ENCODE measurements at places on chromosomes 16 and 17.

GRCh38 chr16:78584991-78585390 lies 485.5 kb downstream of the WWOX start:
- no peak for DNase-seq

DNA sequence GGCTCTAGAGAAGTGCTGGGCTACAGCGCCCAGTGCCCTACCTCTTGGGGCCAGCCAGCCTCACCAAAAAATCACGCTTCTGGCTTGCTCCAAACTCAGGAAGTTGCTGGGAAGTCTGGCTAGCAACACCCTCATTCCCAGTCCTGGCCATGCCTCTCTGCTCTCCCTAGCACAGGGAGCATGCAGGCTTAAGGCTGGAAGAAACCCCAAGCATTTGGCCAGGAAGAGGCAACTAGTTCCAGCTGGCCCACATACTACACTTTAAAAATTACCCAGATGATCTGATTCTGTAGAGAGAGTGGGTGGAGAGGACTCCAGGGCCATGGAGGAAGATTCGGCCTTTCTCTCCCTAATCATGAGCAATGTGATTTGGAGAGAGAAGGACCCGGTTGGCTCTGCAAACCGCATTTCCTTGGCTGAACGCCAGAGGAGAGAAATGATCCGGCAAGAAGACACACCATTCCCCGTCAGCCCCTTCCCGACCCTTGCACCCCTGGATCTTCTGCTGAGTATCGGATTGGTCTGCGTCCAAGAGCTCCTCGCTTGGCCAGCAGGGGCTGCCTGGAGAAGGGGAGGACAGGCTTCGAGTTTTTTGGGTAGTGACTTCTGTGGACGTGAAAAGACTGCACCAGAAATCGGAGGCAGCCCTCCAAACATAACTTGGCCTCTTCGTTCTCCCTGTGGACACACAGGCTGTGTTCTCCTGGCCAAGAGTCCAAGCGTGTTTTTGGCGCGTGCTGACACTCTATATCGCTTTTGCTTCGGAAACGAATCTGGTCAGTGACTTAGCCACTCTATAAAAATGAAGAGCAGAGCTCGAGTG lies 406.3 kb downstream of the WWOX start:
- no peak for DNase-seq

DNA sequence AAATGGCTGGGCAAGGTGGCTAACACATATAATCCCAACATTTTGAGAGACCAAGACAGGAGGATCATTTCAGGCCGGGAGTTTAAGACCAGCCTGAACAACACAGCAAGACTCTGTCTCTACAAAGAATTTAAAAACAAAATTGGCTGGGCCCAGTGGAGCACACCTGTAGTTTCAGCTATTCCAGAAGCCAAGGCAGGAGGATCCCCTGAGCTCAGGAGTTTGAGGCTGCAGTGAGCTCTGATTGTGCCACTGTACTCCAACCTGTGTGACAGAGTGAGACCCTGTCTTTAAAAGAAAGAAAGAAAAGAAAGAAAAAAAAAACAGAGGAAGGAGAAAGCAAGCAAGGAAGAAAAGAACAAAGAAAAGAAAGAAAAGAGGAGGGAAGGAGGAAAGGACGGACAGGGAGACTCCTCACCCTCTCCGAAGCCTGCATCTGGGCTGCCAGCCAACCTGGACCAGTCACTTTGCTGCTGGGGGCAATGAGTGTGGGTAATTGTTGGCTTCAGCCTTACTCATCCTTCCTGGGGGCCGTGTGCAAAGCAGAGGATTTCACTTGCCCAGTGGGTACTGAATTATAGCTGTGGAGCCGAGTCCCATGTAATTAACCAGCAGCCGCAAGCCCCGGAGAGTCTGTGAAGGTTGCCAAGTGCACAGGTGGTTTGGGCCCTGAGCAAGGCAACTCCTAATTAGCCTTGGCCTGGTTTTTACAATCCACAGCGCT lies 6.7 kb upstream of the MT4 start:
- DNase-seq = no peak

DNA sequence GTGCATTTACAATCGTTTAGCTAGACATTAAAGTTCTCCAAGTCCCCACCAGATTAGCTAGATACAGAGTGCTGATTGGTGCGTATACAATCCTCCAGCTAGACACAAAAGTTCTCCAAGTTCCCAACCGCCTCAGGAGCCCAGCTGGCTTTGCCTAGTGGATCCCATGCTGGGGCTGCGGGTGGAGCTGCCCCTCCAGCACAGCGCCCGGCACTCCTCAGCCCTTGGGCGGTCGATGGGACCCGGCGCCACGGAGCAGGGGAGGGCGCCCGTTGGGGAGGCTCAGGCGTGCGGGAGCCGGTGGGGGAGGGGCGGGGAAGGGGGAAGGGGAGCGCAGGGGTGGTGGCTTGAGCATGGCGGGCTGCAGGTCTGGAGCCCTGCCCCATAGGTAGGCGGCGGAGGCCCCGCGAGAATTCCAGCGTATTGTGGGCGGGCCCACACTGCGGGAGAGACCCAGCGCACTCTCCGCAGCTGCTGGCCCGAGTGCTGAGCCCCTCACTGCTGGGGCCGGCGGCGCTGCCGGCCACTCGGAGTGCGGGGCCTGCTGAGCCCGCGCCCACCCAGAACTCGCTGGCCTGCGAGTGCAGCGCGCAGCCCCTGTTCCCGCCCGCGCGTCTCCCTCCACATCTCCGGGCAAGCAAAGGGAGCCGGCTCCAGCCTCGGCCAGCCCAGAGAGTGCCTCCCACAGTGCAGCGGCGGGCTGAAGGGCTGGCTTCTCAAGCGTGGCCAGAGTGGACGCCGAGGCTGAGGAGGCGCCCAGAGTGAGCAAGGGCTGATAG lies 907.5 kb downstream of the CDH8 start:
- DNase-seq = no peak

DNA sequence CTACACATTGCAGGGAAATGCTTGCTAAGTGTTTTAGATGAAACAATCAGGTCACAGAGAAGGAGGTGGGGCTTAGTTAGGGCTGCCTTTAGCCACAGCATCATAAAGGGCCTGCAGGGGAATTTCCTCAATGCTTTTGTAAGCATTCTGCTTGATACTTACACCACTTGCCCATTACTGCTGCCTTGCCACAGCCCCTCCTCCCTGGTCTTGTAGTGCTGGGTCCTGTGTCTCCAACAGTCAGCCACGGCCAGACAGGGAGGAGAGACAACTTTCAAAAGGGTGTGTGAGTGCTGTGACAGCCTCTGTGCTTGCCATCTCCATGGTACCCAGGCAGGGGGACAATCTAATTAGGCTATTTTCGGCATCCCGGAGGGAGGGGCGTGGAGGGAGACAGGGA lies 111.2 kb downstream of the SHISA9 start:
- DNase-seq = no peak

All from CD4-positive, alpha-beta T cell treated with Interleukin-2 at 100 ng/mL for 4 hours (primary cell).